CD4-positive, alpha-beta T cell treated with Interleukin-12 subunit alpha and Interleukin-12 subunit beta, for 1 hour (primary cell): ENCODE measurements at places on chromosomes 16 and 17.
A peak's percentile ranks its signal among the peaks of the same experiment; 100 is the strongest.

GRCh38 chr16:57818377-57819064, 16.2 kb upstream of the KIFC3 start:
- no peak for DNase-seq

DNA sequence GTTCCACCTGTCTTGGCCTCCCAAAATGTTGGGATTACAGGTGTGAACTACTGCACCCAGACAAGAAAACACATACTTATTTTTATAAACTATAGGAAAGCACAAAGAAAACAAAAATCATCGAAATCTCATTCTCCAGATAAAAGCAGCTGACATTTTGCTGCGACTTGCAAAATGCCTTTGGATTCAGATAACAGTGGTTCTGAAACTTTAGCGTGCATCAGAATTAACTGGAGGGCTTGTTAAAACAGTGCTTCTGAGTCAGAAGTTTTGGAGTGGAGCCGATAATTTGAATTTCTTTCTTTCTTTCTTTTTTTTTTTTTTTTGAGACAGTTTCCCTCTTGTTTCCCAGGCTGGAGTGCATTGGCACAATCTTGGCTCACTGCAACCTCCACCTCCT, 17.7 kb upstream of the GJD3 start:
- DNase-seq, result no peak

DNA sequence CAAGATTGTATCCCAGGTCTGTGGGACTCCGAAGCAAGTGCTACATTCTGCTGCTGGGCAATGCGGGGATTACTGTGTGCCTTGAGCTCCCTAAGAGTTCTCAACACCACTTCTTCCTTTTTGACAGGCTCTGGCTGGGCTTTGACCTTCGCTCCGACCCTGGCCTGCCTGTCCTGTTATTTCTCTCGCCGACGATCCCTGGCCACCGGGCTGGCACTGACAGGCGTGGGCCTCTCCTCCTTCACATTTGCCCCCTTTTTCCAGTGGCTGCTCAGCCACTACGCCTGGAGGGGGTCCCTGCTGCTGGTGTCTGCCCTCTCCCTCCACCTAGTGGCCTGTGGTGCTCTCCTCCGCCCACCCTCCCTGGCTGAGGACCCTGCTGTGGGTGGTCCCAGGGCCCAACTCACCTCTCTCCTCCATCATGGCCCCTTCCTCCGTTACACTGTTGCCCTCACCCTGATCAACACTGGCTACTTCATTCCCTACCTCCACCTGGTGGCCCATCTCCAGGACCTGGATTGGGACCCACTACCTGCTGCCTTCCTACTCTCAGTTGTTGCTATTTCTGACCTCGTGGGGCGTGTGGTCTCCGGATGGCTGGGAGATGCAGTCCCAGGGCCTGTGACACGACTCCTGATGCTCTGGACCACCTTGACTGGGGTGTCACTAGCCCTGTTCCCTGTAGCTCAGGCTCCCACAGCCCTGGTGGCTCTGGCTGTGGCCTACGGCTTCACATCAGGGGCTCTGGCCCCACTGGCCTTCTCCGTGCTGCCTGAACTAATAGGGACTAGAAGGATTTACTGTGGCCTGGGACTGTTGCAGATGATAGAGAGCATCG, 2.4 kb downstream of the SLC16A13 start:
- no peak for DNase-seq

GRCh38 chr17:17497845-17498520, 1.8 kb upstream of the RASD1 start:
- no peak for DNase-seq

DNA sequence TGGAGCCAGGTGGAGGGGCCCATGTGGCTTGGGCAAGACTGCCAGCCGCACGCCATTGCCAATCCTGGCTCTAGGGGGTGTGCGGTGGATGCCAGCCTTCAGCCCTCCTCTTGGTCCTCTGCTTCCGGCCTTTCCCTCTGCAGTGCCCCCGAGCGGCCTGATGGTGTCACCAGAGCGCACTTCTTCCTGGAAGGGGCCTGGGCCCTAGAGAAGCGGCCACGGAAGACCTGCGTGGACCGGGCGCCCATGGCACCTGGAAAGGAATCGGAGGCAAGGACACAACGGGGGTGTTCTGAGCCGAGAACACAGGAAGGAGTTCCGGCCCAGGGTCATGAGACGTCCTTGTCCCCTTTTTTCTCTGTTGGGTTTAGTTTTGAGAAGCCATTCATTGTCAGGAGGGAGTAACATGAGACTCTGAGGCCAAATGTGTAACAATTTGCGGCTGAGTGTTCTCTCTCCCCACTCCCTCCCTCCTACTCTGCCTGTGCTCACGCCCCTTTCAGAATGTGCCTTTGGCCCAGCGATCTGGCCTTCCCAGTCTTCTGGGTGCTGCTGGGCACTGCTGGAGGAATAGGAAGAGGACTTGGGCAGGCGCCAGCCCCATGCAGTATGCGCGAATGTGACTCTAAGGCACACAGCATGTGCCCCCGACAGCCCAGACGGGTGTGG, 92.8 kb downstream of the IRX3 start:
- no peak for DNase-seq

- no peak for DNase-seq
Measured at GRCh38 chr17:60168654-60169053, 18.9 kb downstream of the CA4 start.

DNA sequence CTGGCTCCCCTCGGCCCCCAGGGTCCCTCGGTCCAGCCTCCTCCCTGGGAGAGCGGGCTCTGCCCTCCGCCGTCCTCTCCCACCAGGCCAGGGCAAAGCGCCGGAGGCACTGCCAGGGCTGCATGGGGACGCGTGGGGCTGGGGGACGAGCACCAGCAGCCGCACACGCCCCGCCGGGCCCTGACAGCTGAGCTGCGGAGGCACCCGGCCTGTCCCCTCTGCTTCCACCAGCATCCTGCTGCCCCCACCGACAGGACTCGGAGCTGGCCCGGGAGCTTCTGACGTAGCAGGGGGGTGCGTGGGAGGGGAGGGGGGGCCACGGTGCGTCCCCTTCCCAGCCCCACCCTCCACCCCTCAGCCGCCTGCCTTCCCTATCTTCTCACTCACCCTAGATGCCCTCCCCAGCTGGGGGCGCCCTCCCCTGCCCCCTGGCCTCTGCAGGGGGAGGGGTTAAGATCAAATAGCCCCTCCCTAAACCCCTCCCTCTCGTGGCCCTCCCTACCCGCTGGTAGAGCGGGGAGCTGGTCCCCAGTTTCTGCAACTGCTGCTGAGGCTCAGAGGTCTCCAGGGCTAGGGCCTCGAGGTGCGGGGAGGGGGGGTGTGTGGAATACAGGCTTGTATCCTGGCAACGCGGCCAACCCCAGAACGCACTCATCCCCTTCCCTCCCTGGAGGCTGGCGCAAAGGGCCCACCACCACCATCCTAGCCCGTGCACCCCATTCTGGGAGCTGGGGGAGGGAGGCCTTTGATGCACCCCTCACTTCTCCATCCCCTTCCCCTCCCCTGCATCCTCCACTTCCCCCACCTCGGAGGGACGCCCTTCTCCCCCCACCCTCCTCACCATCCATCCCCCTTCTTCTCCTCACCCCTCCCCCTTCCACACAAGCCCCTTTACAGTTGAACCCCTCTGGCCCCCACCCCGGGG, 1.0 kb downstream of the SRCIN1 start:
- DNase-seq, result peak; percentile 23

GRCh38 chr17:29045734-29046472, 3.0 kb downstream of the PIPOX start:
- no peak for DNase-seq

- DNase-seq, result no peak
Measured at GRCh38 chr16:11203111-11203623, 52.8 kb downstream of the SOCS1 start.

- no peak for DNase-seq
Measured at GRCh38 chr16:2204416-2205103, 694 bp upstream of the MLST8 start.

DNA sequence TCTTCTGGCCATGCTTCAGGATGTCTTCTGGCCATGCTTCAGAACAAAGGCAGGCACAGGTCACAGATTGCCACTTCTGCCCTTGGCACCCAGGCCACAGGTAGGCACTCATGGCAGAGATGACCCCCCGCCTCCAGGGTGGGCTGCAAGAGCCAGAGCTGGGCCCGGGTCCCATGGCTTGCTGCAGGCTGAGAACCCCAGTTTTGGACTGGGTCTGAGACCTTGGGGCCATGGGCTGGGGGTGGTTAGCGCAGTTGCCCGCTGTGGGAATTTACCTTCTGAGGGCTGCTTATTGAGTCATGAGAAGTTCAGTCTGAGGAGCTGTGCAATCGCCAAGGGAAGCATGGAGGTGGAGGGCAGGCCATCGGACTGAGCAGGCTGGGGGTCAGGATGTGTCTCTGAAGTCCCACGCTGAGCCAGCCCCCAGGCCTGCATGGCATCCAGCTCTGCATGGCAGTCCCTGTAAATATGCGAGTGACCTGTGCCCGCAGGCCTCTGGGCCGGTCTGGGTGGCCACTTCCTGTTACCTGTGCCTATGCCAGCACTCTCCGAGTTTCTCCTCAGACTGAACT, 1.7 kb downstream of the ANKRD13B start:
- no peak for DNase-seq

DNA sequence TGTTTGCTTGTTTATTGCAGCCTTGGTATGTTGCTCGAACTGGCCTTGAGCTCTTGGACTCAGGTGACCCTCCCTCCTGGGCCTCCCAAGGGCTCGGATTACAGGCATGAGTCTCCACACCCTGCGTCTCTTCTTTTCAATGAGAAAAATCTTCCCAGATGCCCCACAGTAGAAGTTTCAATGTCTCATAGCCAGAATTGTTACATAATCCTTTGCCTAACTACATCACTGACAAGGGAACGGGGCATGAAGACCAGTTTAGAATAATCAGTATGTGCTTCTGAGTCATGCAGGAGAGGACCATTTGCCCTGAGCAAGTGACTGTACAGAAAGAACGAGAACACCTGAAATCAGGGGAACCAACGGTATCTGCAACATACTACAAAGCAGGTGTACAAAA, 61.9 kb upstream of the RBBP6 start:
- DNase-seq, result no peak

GRCh38 chr16:9950658-9951057, 231.6 kb downstream of the GRIN2A start:
- DNase-seq, result no peak

DNA sequence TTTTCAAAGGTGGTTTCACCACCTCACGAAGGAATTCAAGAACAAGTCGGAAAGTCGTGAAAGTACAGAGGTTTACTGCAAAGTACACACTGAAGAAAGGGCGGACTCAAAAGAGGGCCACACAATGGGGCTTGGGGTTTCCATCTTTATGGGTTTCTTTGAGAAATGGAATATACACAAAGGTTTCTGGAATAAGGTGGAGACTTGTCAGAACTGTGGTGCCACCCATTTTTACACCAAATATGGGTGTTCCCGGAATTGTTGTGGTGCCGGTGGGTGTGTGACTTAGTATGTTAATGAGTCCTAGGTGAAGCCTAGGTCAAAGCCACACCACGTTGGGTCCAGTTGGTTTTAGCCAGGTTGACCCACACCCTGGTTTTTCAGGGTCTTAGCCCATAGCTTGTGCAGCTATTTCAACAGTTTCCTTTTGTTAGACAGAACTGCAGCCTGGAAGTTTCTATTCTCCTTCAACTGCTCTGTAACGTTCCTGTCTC, 567 bp upstream of the GCSH start:
- no peak for DNase-seq

GRCh38 chr16:81902025-81902424, 109.2 kb downstream of the SDR42E1 start:
- no peak for DNase-seq

GRCh38 chr17:82333279-82334171, at the start of gene SECTM1:
Gene SECTM1, minus strand, starts transcription at chr17:82333766. Its CDS starts 6,526 bp downstream, at chr17:82327240.
- peak; percentile 28 for DNase-seq

DNA sequence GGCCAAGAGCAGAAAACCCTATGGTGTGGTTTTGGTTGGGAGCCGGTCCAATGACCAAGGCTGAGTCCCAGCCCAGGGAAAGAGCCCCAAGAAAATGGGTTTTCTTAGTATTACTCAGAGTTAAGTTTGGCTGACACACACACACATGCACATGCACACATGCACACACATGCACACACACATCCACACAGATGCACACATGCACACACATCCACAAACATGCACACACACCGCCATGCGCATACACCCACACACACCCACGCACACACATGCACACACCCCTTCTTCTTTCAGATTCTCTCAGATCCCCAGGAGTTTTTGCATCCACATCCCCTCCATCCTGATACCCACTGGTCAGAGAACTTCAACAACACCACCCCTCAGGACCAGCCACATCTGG, 9.1 kb downstream of the ABCC12 start:
- no peak for DNase-seq

DNA sequence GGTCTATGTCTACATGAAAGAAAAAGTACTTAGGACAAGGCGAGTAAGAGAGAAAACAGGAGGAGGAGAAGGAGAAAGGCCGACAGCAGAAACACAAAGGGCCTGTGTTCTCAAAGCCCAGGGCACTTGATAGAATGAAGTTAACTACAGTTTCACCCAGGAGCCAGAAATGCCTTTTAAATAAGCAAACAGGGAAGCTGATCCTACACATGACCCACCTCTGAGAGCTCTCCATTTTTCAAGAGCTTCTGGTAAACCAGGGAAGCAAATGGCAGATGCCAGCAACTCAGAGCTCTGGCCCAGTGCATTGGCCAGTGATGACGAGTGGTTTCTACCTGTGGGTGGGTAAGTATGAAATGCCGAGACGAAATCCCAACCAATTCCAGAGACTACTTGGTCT, 163.4 kb downstream of the ZFHX3 start:
- no peak for DNase-seq

DNA sequence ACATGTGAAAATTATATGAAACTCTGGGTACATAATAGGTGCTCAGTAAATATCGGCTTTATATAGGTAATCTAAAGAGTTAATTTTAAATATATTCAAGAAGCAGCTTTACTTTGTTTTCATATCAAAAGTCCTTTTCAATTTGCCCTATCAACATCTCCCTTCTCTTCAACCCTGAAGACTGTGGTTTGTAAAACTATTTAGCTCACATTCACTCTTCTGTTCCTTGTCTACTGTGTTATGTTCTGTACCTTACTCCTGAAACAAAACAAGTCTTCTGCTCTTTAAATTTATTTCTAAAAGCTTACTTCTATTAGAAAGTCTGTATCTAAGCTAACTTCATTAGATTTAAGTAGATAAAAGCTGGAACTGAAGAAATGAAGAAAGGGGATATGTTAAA, 301.7 kb upstream of the PMFBP1 start:
- DNase-seq, result no peak

DNA sequence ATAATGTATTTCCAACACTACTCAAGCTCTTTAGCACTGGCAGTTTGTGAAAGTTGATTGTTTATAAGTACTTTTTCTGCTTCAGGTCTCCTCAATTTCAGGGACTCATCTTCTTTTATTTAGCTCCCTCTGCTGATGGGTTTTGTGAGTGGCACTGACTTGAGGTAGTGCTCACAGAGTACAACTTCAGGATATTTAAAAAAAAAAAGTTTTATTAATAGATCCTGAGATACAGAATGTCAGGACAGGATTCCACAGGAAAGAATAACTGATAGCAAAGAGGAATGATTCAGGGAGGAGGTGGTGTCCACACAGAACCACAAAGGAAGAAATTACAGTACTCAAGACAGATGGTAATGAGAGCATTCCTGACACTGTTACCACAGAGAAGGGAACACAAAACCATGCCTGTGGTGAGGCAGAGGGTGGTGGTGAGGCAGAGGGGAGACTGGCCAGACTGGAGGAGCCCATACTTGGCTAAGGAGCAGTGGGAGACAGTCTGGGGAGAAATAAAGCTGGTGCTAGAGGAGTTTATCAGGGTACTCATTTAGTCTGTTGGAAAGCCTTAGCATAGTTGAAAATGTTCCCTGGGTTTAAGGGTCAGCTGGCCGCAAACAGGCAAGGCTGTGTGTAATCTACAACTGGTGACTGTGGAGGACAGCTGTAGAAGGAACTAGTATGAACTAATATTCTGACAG, 63.7 kb downstream of the SPAG9 start:
- DNase-seq, result peak; percentile 56
